ENCODE measurements at places on chromosomes 5 and 9.

DNA sequence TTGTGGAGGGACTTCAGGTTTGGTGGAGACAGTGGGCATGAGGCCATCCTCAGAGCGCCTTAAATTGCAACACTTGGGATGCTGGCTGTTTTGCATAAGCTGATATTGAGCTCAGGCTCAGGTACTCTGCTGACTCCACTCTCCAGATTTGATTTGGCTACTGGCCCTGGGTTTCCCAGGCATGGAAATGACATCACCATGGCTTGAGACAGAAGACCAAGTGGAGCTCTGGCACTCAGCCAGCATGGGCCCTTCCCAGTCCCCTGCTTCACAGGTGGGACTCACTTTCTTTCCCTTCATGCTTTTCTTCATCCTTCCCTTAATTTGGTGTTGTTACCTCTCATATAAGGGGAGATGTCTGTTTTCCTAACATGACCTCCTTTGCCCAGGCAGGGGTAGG is 72.0 kb upstream of the IL12B start:
- peak; percentile 38 for DNase-seq

- no peak for DNase-seq
Observed at GRCh38 chr9:127417131-127418036, 6.8 kb upstream of the ZNF79 start.

- no peak for DNase-seq
Observed at GRCh38 chr5:154860123-154860522, 1.7 kb downstream of the CNOT8 start.

DNA sequence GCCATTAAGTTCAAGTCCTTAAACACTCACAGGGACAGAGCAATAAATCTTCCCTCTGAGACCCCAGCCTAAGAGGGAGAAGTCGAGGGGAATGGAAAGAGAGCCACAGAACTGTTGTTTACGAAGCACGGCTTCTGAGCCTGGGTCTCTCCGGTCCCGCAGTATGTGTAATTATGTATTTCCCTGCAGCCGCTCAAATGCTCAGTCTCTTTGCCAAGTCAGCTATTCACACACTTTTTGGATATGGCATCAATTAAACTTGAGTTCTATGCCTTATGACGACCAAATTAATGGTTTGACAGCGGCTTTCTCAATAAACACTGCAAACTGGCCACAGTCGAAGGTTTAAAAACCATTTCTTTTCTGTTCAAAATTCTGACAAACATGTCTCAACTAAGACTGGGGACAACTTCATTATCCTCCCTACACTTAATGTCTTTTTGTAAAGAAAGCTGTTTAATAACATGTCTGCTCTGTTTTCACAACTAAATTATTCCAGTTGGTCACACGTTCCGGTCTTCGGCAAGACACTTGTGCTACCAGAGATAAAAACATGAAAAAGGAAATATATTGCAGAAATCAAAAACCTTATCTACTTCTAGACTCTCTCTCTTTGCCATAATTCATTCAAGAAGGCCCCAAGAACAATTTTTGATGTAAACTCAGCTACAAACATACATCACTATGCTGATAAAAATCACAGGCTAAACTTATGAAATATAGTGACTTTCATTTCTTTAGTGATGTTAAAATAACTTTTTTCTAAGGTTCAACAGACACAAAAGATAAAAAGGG is 203.2 kb downstream of the GAPVD1 start:
- DNase-seq: no peak

DNA sequence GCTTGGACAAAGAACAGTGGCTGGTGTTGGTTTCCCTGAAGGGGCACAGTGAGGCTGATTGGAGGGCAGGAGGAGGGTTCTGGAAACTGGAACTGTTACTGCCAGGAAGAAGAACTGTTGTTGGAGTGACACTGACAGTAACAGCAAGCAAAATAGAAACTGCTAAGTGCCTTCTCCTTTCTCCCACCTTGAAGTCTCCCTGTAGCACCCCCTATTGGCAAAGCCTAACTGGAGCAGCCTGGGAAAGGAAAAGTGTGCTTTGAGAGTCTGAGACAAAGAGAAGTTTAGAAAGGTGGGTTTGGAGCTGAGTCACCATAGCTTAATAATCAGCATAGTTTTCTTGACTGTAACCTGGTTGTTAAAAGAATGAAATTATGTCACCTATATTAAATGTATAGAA is 2.5 kb upstream of the TMEM174 start:
- peak; percentile 11 for DNase-seq

DNA sequence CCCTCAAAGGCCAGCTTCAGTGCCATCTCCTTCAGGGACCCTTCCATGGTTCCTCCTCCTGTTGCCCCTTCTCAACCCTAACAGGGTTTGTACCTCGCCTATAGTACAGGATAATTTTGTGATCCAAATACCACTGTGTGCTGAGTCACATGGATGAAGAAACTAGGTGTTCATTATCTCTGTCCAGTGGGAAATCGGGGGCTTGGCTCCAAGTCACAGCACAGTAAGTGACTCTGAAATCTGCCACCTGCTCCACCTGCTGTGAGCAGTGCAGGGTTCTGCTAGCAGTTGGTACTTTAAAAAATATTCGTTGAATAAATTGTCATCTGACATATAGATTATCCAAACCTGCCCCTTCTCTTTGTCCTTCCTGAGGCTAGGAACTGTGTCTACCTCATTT is 123.2 kb upstream of the OTULINL start:
- no peak for DNase-seq

GRCh38 chr9:124269556-124269955 is 11.8 kb downstream of the NEK6 start:
- no peak for DNase-seq

GRCh38 chr5:53424686-53425615 is 55.5 kb upstream of the FST start:
- no peak for DNase-seq

GRCh38 chr5:10607666-10608073 is 43.8 kb downstream of the ANKRD33B start:
- peak; percentile 77 for DNase-seq

GRCh38 chr5:108762660-108763059 is 15.0 kb downstream of the FER start:
- DNase-seq: no peak

- DNase-seq: peak; percentile 76
Observed at GRCh38 chr9:34276772-34277171, 52.3 kb downstream of the KIF24 start.

DNA sequence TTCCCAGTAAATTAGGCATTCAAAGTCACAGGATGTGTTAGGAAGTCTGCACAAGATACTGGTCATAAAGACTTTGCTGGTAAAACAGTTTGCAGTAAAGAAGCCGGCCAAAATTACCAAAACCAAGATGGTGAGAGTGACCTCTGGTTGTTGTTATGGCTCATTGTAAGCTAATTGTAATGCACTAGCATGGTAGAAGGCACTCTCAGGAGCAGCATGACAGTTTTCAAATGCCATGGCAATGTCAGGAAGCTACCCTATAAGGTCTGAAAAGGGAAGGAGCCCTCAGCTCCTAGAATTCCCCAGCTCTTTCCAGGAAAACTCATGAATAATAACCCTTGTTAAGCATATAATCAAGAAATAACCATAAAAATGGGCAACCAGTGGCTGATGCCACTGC is 64.3 kb upstream of the TNC start:
- no peak for DNase-seq

DNA sequence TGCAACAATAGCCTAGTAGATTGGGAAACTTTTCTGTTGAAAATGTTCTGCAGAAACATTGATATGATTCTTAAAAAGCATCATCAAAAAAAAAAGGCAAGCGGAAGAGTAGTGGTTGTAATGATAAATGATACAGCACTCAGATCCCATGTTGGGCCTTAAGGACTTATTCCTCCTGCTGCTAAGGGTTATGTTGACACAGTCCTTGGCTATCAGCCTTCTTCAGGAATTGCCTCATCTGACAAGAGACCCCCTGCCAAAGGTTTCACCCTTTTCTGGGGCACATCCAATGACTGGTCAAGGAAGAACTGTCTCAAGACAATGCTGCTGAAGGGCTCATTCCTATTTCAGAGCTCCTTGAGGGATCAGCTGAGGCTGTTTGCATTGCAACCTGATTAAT is 44.3 kb upstream of the MAMDC2 start:
- DNase-seq: no peak
